Occipital lobe (tissue), 3 donors: ENCODE measurements at places on chromosomes 7 and 10.

DNA sequence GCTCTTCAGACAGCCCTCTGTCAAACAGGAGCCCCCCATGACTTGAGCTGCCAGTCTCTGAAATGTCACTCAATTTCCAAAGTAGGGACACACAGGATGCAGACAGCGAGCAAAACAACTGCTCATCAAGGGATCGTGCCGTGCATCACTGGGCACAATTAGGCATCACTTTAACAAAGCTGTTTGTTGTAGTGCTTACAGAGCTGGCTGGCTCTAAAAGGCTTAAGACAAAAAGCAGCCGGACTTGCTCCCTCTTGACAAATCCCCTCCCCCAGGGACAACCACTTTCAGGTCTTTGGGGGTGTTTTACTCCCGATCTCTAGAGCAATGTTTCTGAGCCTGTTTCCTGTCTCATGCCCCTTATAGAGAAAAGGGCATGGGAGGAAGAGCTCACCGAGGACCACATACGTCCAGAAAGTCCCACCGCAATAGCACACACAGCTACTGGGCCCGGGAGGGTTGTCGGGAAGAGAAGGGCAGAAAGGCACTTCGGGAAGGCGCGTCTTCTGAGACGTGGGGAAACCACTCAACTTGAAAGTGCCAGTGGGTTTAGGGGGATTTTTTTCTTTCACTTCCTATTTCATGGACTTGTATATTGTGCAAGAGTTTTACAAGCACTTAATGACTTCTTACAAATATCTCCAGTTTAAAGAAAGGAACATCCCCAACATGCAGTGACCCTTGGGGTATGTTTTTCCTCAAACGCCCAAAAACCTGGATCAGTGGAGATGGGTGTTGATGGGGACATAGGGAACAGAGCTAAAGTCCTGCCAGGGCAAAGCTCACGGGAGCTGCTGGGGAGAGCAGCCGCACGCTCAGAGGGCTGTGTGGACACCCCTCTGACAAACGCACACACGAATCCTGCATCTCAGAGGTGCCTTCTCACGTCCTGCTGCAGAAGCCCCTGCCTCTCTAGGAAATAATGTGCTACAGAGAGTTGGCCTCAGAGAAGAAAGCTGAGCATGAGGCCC is 27.1 kb downstream of the LRRC20 start:
- no peak for DNase-seq

- no peak for DNase-seq
Measured at GRCh38 chr7:38796626-38797501, 112.1 kb downstream of the VPS41 start.

GRCh38 chr10:109975244-109976190 is 32.3 kb upstream of the ADD3 start:
- DNase-seq = no peak

DNA sequence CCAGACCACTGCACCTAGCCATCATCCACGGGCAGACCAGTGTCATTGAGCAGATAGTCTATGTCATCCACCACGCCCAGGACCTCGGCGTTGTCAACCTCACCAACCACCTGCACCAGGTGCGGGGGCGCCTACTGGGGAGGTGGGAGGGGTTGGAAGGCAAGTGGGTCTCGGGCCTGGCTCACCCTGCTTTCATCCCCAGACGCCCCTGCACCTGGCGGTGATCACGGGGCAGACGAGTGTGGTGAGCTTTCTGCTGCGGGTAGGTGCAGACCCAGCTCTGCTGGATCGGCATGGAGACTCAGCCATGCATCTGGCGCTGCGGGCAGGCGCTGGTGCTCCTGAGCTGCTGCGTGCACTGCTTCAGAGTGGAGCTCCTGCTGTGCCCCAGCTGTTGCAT is 4.6 kb downstream of the NFKB2 start:
- no peak for DNase-seq

GRCh38 chr10:33112831-33113455 is 154.9 kb upstream of the ITGB1 start:
- no peak for DNase-seq

DNA sequence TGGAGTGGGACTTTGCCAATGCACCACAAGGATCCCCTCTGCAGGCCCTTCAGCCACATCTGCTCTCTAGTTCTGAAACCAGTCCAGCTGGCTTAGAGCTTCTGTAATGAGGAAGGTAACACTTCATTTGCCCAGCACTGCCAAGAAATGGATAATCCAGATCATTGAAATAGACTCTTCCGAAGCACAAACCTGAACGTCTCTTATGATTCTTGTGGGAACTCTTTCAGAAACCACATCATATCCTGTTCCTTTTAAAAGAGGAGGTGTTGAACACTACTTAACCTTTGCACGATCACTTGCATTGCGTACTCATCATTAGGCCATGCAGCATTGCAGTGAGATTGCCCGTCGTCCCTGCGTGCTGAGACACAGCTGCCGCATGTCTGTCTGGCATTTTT is 25.8 kb upstream of the PLPP4 start:
- no peak for DNase-seq

- DNase-seq = no peak
Measured at GRCh38 chr7:84633-85020, 107.7 kb upstream of the FAM20C start.

- no peak for DNase-seq
Measured at GRCh38 chr7:134014935-134015334, 112.2 kb upstream of the LRGUK start.

DNA sequence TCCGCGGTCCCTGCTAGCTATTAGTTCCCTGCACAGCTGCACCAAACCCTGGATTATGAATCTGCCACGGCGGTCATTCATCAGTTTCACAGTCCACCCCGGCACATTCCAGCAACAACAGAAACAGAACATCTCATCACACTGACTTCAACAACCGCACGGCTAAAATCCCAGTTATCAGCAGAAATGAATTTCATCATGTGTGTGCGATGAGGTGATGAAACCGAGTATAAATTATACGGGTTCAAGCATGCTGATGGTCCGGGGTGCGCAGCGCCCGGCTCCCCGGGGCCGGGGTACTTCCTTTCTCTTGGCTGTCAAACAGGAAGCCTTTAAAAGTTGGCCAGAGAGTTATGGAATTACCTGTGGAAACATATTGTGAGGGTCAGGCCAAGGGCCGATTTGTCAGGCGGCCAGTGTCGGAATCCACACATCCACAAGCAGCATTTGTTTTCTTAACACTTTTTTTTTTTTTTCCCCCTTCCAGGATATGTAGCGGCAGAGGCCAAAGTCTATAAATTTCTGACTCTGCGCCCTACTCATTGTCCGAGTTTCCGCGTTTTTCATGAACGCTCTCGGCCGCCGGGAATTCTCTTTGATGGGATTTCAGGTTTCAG is 420.9 kb upstream of the MGMT start:
- DNase-seq = no peak

GRCh38 chr10:115355162-115355760 is 262.1 kb downstream of the ATRNL1 start:
- DNase-seq = no peak

GRCh38 chr10:93069245-93069561 is 4.5 kb upstream of the CYP26A1 start:
- no peak for DNase-seq

DNA sequence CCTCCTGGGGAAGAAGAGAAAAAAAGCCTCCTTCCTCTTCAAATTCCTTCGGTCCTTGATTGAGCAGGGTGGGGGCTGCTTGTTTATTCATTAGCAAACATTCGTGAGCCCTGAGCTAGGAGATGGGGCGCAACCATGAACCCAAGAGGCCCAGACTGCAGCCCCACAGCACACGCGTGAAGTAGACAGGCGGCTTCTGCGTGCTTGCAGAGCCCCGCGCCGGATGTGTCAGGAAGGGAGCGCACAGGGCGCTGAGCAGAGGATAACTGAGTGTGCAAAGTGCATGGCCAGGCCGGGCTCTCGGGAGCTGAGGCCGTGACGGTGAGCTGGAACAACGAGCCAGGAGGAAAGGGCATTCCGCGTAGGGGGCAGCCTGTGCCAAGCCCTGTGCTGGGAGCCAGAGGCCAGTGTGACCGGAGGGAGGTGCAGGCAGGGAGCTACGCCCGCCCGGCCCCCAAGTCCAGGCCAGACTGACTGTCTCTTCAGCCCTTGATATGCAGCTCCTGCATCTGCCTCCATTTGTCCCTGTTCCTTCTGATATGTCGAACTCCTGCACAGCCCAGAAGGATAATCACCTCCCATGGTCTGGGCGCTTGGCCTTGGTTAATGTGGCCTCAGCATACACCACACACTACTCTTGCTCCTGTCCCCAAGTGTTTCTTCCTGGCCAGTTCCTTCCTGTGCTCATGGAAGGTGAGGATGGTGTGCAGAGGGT is 4.6 kb downstream of the FOXL3 start:
- no peak for DNase-seq

GRCh38 chr7:114295522-114295921 is 119.1 kb upstream of the FOXP2 start:
- DNase-seq = no peak
